ENCODE measurements at places on chromosomes 13 and 19.

DNA sequence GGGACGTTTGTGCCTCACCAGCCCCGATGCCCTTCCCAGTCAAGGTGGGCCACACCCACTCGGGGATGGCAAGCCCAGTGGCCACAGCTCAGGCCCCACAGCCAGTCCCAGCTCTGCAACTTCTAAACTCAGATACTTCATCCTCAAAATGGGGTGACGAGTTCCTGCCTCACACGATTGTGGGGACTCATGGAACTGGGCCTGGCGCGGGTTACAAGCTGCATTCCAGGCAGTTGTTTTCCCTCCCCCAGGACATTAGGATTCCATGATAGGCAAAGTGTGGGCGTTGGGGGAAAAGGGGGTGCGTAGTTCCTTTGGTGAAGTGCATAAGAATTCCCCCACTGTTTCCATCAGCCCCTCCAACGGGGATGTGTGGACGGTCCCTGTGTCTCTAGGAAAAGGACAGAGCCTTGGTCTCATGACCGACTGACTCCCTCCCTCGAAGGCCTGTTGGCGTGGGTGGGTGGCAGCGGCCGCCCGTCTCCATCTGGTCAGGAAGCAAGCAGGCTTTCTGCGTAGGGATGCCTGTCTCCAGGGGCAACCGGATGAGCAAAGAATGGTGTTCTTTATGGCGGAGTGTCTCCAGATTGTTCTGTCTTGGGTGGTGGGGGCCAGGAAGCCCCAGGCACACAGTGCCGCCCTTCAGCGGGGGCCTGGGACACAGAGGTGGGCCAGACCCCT, 21.1 kb upstream of the NPAS1 start:
- DNase-seq: no peak

- no peak for DNase-seq
Observed at GRCh38 chr19:33689138-33689746, 67.5 kb downstream of the CHST8 start.

- no peak for DNase-seq
Observed at GRCh38 chr19:18636969-18637629, at the start of gene KLHL26. TSS of gene KLHL26 (plus strand) at chr19:18637028. CDS start at chr19:18637055, 27 bp downstream.

- DNase-seq: no peak
Observed at GRCh38 chr19:28468701-28469459, 744.1 kb downstream of the UQCRFS1 start.

DNA sequence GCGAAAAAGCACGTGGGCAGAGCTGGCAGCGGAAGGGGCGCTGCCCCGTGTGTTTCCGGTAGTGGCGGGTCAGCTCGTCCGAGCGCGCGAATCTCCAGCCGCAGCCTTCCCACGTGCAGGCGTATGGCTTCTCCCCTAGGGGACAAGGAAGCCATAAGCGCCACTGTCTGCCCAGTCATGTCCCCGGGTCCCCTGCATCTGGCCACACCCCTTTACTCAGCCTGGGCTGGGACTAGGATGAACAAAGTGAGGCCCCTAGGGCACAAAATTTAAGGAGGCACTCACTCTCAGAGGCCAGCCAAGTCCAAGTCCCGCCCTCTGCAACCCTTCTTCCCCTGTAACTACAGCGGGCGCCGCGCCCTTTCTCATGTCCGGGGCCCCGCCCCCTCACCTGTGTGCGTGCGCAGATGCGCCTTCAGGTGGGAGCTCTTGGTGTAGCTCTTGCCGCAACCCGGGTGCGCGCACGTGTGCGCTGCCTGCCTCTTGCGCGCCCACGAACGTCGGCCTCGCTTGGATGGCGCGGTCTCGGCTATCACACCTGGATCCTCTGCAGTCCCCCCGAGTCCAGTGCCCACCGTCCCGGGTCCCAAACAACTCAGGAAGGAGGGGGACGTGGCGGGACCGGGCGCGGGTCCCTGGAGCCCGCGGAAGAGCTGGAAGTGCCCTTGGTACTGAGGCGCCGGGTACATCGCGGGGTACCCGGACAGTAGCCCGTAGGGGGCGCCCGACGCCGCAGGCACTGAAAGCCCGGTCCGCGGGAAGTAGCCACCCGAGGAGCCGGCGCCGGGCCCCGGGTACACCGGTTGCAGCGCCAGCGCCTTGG, 1.9 kb downstream of the KLF1 start:
- peak; percentile 88 for DNase-seq

DNA sequence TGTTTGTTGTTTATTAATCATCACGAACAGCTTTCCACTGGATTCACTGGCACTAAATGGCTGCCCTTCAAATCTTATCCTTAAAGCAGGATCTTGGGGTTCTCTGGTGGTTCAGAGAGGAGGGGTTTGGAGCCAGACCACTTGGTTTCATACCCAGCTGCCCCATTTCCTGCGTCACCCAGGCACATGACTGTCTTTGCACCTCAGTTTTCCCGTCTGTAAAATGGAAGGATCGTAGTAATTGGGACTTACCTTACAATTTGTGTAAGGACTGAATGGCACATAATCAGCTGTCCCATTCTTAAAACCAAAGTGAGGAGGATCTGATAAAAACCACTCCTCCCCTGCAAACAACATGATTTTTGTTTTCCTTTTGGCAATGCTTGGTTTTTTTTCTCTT, 318.3 kb downstream of the ZNF536 start:
- no peak for DNase-seq

DNA sequence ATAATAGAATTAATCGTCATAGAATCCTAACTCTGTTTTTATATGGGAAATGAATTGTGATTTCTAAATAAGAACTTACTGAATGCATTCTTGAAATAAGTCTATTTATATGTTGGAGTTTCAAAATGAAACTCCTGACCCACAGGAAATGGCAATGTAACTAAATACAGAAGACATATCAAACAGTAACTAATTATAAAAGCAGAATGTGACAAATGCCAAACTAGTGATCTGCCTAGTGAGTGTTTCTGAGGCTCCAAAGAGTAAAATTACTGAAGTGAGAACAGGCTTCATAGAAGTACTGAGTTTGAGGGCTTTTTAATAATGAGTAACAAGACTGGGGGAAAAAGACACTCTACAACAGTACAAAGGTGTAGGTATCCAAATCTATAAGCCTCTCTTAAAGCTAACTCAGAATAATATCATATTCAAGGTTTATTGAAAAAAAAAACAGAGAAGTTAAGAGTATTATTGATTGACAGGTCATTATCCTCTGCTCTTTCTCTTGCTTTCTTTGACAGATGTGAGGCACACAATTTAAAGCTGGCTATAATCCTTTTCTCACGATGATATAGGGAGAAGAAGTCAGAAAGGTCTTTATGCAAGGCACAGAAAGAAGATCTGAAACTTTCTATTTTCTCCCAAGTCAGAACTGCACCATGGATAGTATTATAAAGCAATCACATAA, 17.4 kb upstream of the ATXN8OS start:
- DNase-seq: no peak

DNA sequence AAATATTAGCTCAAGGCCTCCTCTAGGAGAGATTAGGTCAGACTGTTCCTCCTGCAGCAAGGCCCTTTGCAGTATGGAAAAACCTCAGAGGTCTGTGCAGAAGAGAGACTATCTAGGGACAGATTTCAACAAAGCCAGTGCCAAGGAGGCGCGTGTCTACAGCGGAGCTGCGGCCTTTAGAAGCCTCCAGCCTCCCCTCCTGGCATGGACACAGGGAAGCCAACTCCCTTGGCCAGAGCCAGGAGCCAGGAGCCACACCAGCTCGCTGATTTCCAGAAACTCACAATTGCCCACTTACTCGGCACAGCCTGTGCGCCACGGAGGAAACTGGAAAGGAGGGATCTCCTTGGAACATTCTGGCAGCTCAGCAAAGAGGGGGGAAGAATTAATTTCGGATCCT, 63.4 kb downstream of the INSR start:
- DNase-seq: no peak

DNA sequence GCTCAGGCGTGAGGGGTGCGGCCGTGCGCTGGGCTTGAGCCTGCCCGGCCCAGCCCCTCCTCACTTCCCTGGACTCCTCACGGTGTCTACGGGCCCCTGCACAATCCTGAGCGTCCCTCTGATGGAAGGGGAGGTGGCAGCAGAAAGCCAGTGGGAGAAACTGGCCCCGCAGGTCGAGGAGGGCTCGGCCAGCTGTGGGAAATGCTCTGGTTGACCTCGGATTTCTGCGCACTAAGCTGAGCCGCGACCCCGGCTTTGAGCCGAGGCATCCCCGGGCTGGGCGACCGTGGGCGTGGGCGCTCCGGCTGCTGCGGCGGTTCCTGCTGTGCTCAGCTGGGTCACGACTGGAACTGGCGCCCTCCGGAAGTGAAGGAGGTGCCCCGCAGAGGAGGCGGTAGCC, 70.1 kb downstream of the ZNF208 start:
- DNase-seq: no peak

GRCh38 chr13:75372923-75373841, 108.8 kb downstream of the TBC1D4 start:
- DNase-seq: no peak

GRCh38 chr19:39935364-39935661, 879 bp upstream of the FCGBP start:
- DNase-seq: no peak

DNA sequence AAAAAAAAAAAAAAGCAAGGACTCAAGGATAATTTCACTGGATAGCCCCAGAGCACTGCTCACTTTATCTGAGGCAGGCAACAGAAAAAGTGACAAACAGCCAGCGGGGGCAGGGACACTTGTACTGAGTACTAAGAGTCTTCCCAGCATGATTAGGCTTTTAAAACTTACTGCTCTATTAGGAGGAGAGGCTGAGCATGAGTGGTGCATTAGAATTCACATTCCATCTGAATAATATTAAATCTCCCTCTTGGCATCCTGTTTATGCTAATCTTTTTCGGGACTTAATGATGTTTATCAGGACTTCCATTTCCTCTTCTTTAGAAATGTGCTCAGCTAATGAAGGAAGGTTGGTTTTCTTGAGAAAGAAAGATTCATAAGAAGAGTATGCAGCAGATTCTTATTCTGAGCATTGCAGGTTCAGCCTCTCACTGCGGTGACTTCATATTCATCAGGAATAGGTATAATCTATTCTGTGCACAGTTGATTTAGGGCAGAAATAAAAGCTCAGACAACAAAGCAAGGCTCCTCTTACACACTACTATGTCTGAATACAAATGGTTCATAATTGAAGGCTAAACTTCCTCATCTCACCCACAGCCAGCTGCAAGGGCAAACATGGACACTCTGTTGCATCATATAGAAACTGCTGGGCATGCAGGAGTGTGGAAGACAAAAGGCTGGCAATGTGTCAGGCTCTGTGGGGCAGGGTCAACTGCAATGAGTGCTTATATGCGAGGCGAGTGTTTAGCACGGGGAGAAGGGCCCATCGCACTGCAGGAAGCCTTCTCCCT, 107.0 kb downstream of the KL start:
- no peak for DNase-seq

DNA sequence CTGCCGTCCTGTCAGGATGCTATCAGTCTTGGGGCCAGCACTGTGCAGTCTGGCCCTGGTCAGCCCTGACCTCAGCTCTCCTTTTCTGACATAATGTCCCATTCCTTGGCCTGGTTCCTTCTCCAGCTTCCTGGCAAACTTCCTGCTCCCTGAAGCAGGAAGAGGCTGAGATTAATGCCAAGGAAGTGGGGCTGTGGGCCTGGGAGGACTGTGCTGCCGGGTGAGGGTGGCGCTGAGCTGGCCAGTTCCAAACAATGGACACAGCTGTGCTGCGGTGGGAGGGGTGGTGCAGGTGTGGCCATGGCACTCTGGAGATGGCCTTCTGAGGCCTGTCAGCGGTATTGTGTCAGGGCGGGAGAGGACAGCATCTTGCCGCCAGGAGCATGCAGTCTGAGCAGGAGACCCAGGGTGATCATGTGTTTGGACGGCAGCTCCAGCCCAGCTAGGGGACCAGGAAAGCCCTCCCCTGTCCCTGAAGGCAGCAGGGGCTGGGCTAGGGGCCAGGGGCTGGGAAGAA, 30.9 kb downstream of the TUBA3C start:
- no peak for DNase-seq

GRCh38 chr19:32387701-32388392, 17.7 kb upstream of the DPY19L3 start:
- no peak for DNase-seq

DNA sequence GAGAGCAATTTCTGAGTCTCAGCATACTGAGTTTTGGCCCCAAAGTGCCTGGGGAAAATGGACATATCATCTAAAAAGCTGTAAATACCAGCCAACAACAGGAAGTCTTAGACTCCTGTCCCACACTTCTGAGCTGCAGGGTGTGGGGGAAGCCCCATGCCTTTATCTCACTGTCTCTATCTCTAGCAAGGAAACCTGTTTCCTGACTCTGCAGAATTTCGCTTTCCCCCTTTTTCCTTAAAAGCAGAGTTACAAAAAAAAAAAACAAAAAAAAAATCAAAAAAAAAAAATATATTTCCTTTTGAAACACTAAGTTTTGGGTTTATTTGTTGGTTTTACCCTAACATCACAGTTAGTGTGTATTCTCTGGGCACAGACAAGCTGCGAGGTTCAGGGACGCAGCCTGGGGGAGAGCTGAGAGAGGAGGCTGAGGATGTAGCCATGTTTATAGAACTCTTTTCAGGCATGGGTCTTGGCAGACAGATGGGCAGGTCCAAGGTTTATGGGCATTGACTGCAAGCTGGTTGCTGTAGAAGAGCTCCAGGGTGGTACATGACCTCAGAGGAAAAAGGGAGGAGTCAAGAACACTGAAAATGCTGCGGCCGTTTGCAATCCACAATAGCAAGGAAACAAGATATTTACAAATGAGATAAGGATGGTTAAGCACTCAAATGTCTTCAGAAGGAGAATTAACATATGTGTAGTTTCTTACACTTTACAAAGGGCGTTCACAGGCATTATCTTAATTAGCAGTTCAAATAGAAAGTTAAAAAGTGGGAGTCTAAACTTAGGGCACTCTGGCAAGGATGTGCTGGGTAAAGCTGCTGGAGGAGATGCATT, 4.9 kb downstream of the MBNL2 start:
- no peak for DNase-seq

DNA sequence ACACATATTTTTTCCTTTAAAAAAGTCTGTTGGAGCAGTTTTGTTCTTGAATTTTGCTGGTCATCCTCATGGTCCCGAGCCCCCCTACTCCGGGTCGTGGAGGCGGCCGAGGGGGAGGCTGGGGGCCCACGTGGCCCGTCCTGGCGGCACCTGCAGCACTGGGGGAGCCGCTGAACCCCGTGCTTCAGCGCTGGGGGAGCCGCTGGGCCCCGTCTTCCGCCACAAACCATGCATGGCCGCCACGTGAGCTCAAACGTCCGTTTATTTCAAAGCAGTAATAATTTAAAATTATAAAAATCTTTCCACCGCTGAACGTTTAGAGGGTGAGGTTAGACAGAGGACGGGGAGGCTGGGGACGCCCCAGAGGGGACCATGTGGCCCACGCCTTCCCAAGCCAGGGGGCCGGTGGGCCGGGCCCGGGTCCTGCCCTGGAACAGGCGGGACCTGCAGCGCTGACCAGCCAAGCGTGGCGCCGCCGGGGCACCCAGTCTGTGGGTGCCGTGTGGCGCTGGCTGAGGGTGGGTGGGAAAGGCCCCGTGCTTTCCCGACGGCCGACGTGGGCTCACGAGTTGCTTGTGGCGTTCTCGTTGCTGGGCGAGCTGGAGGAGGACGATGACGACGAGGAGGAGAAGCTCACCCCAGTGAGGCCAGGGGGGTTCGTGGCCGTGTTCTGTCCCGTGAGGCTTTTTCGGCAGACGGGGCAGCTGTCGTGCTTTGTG, 8.0 kb downstream of the FGF22 start:
- no peak for DNase-seq

- no peak for DNase-seq
Observed at GRCh38 chr19:7677669-7678311, 900 bp downstream of the MCEMP1 start.

- DNase-seq: no peak
Observed at GRCh38 chr13:71773531-71773930, 93.5 kb downstream of the DACH1 start.
